Activated T-helper 17 cell treated with anti-CD3 and anti-CD28 coated beads, Interleukin-2, amount 50 U/mL, for 72 hours (primary cell): ENCODE measurements at places on chromosomes 2 and 18. TPM values are rescaled to one million over a fixed set of nuclear protein-coding genes. Genes with fewer than 3 reads are reported as not detected.

DNA sequence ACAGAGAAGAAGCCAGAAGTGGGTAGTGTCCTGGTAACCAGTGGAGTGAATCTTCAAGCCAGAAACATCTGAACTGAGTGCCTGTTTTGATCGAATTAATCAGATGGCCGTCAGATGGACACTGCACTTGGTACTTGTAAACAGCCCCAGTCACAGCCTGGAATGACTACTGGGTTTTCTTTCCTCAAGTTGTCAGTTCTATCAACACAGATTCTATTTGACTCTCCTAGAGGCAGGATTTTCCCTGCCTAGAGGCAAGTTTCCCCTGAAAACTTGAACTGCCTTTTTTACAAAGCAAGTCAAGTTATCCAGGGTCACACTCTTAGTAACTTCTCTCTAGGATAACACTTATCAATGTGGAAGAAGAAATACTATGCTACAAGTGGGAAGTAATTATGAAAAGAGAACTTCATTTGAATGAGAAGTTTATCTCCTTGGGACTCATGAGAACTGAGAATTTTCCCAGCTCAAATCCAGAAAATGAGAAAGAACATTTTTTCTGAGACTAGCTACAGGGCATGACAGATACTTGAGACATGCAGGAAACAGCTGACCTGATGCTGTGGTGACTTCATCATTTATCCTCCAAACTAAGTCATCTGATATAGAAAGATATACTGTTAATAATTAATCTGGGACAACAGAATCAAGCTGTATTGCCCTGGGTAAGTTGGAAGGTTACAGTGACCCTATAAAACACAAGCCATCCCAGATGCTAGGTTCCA is 36.0 kb downstream of the SULT1C2 start:
- ATAC-seq, result no peak

DNA sequence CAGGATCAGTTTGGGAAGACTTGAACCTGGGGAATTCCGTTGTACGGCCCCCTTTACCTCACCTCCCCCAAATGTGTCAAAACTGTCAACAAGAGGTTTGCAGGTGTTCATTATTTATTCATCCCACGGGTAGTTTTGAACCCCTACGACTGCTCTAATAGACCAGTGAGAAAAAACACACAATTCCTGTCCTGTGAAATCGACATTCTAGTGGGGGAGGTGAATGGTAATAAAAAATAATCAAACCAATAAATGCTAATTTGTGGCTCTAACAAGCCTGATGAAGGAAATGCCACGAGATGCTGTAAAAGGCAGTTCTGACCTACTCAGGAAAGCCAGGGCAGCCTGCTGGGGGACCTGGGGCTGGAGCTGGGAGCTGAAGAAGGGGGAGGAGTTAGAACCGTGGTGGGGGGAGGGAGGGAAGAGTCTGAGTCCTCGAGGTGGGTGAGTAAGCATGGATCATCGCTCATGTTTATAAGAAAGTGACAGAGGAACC is 463 bp upstream of the DNAJB2 start:
- ATAC-seq, result no peak

DNA sequence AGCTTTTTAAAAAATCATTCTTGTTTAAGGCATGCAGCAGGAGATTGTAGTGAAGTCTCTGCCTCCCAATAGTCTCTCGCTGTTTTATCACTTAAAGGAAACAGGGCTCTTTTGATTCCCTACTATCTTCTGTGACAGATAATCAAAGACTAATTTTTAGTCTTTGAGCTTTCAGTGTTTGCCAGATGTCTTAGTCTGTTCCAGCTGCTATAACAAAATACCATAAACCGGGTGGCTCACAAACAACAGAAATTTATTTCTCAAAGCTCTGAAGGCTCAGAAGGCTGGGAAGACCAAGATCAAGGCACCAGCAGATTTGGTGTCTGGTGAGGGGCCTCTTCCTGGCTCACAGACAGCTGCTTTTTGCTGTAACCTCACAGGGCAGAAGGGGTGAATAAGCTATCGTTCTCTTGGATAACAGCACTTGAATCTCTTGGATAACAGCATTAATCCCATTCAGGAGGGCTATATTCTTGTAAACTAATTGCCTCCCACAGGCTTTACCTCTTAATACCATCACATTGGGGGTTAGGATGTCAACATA is 37.8 kb upstream of the STAT4 start:
- ATAC-seq, result no peak

The CAPN14 gene
- 0.67 TPM for total RNA-seq

The B4GALT6 gene
- total RNA-seq, result 0.52 TPM

DNA sequence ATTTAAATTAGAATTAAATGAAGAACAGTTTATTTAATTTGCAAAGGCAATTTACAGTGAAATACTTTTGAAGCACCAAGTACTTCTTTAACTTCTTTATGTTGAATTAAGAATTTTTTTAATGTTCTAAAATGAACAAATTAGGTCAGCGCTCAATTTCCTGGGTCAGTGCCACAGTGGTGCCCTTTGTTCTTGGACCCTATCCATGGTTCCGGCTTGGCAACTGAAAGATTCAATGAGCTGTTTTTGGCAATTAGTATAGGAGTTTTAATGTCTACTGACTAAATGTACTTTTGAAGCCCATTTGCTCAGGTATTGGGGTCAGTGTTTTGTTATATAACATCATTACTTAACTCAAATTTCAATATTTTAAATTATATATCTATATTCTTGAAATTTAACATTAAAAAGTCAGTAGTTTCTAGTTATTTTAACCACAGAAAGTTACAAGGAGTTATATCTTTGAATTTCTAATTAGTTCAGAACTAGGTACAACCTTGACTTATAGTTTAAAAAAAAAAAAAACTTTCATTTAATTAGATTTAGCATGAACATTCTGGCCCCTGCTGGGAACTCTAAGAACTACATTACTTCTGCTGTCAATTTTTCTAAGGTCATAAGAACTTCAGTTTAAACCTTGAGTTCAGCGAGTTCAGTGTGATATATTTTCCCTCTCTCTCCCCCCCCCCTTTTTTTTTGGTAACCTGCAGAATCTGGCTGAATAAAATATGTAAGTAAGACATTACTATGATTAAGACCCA is 7.6 kb upstream of the MSTN start:
- no peak for ATAC-seq

GRCh38 chr2:1478311-1479305 is 65.3 kb downstream of the TPO start:
- no peak for ATAC-seq

The SP100 gene
- total RNA-seq, result 175 TPM

GRCh38 chr18:59881728-59882656 is 17.8 kb upstream of the PMAIP1 start:
- ATAC-seq, result peak; percentile 71

DNA sequence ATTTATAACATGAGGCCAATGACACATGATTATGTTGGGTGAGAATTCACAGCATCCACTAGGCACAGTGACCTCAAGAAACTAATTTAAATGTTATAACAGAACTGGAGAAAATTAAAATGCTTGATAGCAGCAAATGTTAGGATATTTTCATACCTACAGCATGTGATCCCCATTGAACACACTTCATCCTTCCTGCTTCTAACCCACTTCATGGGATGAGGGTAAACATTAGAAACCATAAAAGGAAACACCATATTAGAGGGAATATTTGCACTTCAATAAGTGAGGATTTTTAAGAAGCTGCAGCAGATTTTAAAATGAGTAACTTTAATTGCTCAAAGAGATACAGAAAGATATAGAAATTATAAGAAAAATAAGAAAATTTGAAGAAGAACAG is 117.1 kb downstream of the FSHR start:
- no peak for ATAC-seq
